ENCODE measurements at places on chromosomes 13 and 19. TPM values are rescaled to one million over a fixed set of nuclear protein-coding genes. Genes with fewer than 3 reads are reported as not detected.

DNA sequence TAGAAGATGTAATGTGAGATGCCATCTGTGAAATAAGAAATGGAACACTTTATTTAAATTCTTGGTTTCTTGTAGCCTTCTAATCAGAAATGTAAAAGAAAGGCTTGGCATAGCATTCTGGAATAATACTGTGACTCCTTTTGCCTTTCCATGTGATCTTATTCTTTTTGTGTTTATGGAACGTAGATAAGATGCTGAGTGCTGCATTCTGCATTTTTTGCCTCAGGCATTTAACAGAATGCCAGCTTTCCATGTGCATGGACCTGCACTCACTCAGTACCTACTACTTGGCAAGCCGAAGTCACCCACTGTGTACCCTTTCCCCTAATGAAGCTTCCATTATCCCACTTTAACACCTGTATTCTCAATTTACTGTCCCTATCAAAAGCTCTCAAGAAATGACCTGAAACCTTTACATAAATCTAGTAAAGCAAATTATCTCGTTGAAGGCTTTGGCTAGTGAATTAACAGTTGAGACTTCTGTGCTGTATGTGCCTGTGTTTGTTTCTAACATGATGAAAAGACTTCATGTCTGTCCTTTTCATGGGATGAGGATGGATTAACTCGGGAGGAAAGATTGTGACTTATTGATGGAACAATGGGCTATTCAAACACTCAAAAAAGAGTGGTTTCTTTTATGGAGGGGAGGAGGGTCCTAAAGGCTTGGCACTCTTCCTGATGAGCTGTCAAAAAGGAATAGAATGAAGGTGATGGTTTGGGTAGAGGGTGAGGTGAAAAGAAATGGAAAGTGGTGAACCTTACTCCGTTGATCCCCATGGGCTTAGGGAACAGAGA is 44.7 kb upstream of the FRY start:
- peaks cover 10% of the 10 kb centered on the region for H3K4me1 ChIP-seq
- no peak for DNase-seq
- H3K4me3 ChIP-seq, result no peak overlapping the region

- H3K4me3 ChIP-seq, result no peak overlapping the region
- H3K4me1 ChIP-seq, result no peaks in the 10 kb centered on the region
- no peaks in the 10 kb centered on the region for H3K36me3 ChIP-seq
- no peak overlapping the region for H3K27ac ChIP-seq
Observed at GRCh38 chr19:21607449-21607848, 102.0 kb downstream of the ZNF429 start.

The DNAAF3 gene
- total RNA-seq, result 52.8 TPM

DNA sequence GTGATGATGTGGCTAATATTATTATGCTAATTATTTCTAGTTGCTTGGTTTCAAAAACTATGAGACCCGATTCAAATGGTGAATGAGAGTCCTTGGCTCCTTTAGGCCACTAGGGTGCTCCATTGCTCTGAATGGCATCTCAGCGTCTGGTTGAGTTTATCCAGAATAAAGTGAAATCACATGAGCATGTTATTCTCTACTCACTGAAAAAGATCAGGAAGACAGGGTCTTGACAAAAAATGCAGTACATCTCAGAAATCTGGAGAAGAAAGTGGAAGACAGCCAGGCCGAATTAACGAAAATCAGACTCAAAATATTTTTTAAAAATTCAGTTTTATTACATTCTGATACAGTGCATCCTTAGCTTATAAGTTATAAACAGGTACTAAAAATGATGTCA is 516.2 kb downstream of the MYO16 start:
- H3K27me3 ChIP-seq, result no peaks in the 10 kb centered on the region
- DNase-seq, result peak; percentile 58
- H3K4me3 ChIP-seq, result no peak overlapping the region
- H3K4me1 ChIP-seq, result peaks cover 3% of the 10 kb centered on the region
- H3K27ac ChIP-seq, result no peak overlapping the region
- H3K36me3 ChIP-seq, result no peaks in the 10 kb centered on the region

DNA sequence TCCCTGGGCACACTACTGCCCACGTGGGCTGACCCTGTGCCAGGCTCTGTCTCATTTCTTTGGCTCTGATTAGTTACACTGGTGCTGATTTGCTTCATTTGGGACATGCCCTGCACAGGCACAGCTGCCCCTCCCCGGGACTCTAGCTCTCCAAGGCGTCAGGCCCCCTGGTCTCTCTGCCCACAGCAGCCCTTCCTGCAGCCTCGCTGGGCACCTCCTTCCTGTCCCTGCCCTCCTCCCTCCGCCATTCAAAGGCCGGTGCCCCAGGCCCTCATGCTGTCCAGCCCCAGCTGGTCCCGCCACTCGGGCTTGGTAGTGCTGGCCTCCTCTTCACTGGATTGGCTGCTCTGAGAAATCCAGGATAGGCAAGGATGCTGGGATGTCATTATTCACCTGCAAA is 73.1 kb downstream of the ERICH6B start:
- no peak for DNase-seq
- no peak overlapping the region for H3K27ac ChIP-seq
- no peaks in the 10 kb centered on the region for H3K36me3 ChIP-seq
- H3K27me3 ChIP-seq, result no peaks in the 10 kb centered on the region
- no peak overlapping the region for H3K4me3 ChIP-seq

The CEACAM19 gene
- 4.0 TPM for total RNA-seq

DNA sequence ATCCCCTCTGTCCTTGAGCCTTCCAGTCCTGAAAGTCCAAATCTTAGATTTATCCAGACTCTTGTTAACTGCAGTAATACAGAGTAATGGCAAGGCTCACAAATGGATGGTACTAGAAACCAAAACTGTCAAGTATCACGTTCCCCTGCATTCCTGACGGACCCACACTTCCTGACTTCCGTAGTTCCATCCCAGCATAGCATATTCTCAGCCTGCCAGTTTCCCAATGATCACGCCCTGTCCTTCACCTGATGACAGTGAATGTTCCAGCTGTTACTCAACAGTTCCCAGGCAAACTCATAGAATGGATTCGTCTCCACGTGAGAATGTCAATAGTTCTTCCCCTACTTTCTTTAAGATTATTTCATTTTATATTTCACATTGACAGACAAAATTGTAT is 33.6 kb downstream of the SLC7A1 start:
- DNase-seq, result no peak
- no peak overlapping the region for H3K4me3 ChIP-seq
- no peaks in the 10 kb centered on the region for H3K4me1 ChIP-seq

GRCh38 chr13:97107815-97108529 is 113.7 kb upstream of the OXGR1 start:
- peaks cover 21% of the 10 kb centered on the region for H3K4me1 ChIP-seq
- no peak overlapping the region for H3K27ac ChIP-seq
- no peak overlapping the region for H3K4me3 ChIP-seq

DNA sequence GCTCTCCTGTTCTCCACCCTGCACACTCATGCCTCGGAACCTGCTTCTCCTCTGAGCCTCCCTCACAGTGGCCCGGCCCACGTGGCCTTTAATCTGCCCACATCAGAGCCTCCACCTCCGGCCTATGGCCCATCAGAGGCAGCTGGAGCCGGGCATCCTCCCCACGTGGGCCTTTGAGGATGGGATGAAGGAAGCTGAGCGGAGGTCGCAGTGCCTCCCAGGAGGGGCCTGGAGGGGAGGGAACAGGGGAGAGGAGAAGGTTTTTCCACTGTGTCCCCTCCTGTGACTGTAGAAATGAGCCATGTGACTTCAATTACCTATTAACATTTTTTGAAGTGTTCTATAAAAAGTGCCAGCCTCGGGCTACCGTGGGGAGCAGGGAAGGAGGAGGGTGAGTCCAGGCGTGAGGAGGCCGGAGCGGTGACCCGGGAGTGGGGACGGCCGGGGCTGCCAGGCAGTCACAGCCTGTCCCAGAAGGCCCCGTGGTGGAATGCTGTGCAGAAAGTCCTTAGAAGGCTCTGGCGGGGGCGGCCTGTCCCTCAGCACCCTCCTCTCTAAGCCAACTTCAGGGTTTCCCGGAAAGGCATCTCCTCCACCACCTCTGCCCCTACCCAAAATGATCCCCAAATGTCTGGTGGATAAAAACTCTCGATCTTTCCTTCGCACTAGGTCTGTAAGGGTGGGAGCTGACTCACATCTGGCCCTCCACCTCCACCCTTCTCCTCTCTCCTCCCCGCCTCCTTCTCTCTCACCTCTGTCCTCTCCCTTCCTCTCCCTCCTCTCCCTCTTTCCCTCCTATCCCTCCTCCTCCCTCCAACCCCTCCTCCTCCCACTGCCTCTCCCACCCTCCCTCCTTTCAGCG is 24.8 kb upstream of the SLC1A5 start:
- no peak for DNase-seq
- H3K36me3 ChIP-seq, result no peaks in the 10 kb centered on the region
- peaks cover 58% of the 10 kb centered on the region for H3K4me1 ChIP-seq
- no peaks in the 10 kb centered on the region for H3K27me3 ChIP-seq
- no peak overlapping the region for H3K4me3 ChIP-seq

DNA sequence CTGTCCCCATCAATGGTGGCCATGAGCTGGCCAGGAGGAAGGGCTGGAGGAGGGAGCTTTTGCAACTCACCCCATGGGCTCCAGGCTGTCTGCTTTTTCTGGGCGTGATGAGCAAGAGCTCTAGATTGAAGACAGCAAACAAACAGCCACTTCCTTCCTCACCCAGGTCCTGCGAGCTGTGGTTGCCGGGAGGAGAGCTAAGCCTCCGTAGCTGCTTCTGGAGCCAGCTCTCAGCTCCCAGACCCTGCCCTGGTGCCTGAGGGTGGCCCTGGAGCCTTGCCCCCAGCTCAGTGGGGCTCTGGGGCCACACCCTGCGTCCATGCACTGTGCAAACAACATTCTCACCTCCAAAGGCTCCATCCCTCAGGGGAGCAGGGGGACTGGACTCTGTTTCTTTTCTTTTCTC is 6.2 kb downstream of the MYO1F start:
- H3K4me1 ChIP-seq, result peaks cover 14% of the 10 kb centered on the region
- no peak overlapping the region for H3K4me3 ChIP-seq
- no peaks in the 10 kb centered on the region for H3K27me3 ChIP-seq
- H3K36me3 ChIP-seq, result no peaks in the 10 kb centered on the region
- H3K27ac ChIP-seq, result no peak overlapping the region

- H3K27me3 ChIP-seq, result no peaks in the 10 kb centered on the region
- H3K27ac ChIP-seq, result no peak overlapping the region
- peaks cover 12% of the 10 kb centered on the region for H3K4me1 ChIP-seq
- H3K36me3 ChIP-seq, result no peaks in the 10 kb centered on the region
- no peak overlapping the region for H3K4me3 ChIP-seq
Observed at GRCh38 chr19:6059988-6060599, 50.2 kb downstream of the RFX2 start.

GRCh38 chr13:109817591-109818535 is 31.5 kb upstream of the IRS2 start:
- no peak overlapping the region for H3K4me3 ChIP-seq
- no peaks in the 10 kb centered on the region for H3K36me3 ChIP-seq
- no peak overlapping the region for H3K27ac ChIP-seq

GRCh38 chr13:22017226-22017625 is 346.4 kb downstream of the FGF9 start:
- no peak overlapping the region for H3K27ac ChIP-seq
- no peak for DNase-seq
- H3K4me3 ChIP-seq, result no peak overlapping the region
- no peaks in the 10 kb centered on the region for H3K27me3 ChIP-seq
- no peaks in the 10 kb centered on the region for H3K36me3 ChIP-seq

DNA sequence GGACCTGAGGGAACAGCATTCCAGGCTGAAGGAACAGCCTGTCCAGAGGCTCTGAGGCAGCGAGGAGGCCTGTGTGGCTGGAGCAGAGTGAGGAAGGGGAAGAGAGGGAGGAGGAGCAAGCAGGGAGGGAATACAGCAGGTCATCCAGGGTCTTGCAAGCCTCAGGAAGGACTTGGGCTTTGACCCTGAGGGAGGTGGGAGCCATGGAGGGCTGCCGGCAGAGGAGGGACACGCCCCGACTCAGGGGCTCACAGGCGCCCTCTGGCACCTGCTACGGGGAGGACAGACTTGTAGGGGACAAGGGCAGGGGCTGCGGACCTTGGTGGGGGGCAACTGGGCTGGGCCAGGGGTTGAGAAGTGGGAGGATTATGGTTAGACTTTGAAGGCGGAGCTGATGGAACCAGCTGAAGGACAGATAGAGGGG is 4.7 kb downstream of the TINCR start:
- H3K36me3 ChIP-seq, result no peaks in the 10 kb centered on the region
- peaks cover 10% of the 10 kb centered on the region for H3K27me3 ChIP-seq
- peaks cover 4% of the 10 kb centered on the region for H3K4me1 ChIP-seq
- H3K27ac ChIP-seq, result no peak overlapping the region
- DNase-seq, result no peak
- H3K4me3 ChIP-seq, result no peak overlapping the region

DNA sequence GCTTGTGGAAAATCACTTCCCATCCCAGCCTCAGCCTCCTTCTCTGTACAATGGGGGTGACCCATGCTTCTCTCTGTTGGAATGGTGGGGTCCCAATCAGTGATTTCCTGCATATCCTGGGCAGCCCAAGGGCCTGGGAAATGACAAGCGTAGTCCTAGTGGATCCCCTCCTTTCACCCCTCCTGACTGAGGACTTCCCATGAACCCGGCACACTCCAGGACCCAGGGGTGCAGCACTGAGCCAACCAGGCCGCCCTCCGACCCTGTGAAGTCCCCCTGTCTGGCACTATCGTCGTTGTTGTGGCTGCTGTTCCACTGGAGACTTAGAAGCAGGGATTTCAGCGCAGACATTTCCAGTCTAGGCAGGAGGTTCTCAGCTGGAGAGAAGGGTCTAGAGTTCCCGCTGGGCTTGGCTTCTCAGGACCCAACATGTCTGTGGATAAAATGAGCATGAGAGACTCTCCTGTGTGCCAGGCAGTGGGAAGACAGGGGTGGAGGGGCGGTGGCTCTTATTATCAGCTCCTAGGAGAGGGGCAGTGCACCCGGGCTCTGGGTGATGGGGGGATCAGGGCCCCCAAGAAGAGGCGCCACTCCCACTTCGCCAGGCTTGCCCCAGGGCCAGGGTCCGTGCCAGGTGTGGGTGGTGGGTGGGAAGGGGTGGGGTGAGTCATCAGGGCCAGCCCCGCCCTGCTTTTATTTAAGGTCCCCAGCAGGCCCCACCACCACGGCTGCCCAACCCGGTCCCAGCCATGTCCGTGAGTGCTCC is at the start of gene LGALS7B:
LGALS7B (plus strand) TSS at position 723 of the 766 bp plus-strand sequence; CDS start at position 750, 27 bp downstream.
- H3K4me3 ChIP-seq, result no peak within 1 kb of the TSS
- no peak for DNase-seq
- no peaks in the 10 kb centered on the region for H3K27me3 ChIP-seq
- no peak within 1 kb of the TSS for H3K27ac ChIP-seq
- H3K4me1 ChIP-seq, result no peaks in the 10 kb centered on the region
- no peaks in the 10 kb centered on the region for H3K36me3 ChIP-seq

DNA sequence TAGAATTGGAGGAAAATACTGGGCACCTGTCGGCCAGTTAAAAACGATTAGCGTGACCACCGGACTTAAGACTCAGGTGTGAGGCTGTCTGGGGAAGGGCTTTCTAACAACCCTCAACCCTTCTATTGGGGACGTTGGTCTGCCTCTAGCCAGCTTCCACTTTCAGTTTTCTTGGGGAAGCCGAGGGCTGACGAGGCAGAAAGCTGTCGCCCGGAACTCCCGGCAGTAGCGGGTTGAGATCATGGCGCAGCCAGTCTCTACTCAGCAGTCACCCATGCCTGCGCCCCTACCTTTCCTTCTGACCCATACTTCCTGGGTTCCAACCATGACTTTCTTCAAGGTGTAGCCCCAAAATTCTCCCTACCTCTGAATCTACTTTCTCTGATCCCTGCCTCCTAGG is 1424.1 kb downstream of the SLITRK1 start:
- DNase-seq, result no peak
- H3K36me3 ChIP-seq, result no peaks in the 10 kb centered on the region
- no peak overlapping the region for H3K4me3 ChIP-seq
- H3K4me1 ChIP-seq, result no peaks in the 10 kb centered on the region

Measured in HCT116 (cell line).